WERI-Rb-1 (cell line): ENCODE measurements at places on chromosomes 2 and 18.

DNA sequence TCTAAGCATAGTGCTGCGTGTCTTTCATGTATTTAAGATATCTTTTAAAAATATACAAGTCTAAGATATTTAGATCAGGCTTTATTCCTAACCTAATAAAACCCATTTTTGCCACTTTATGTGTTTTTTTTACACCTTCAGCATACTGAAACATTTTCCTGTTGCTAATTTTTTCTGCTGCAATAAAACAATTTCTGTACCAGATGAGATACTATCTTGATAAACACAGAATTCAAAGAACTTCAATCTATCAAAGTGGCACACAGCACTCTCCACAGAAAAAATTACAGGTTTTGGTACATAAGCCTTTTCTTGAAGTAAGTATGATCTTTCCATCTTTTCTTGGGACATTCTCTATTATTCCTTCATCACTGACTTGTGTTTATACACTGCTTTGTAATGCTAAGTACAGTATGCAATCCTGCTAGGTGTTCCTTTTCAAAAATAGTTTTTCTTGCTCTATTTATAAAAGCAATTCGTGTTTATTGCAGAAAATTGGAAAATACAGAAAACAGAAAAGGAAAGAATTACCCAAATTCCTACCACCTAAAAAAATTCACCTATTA is 16.2 kb downstream of the REV1 start:
- DNase-seq: no peak

GRCh38 chr2:26394694-26395093 is 7.0 kb upstream of the DRC1 start:
- no peak for DNase-seq

DNA sequence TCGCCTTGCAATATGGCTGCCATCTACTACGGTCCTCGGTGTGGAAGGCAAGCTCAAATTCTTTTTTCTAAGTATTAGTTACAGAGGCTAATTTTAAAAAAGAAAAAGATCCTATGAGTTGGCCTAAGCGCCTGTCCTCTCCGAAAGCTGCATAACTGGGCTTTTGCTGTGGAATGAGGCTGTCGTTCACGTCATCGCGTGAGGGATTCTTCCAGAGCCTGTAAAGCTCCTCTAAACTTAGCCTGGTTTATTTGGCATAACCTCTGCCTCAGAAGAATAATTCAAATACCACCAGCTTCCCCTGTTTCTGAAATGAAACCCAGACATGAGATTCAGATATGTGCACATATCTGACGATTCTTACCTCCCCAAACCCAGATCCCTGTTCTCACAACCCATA is 187.4 kb downstream of the DNER start:
- no peak for DNase-seq

DNA sequence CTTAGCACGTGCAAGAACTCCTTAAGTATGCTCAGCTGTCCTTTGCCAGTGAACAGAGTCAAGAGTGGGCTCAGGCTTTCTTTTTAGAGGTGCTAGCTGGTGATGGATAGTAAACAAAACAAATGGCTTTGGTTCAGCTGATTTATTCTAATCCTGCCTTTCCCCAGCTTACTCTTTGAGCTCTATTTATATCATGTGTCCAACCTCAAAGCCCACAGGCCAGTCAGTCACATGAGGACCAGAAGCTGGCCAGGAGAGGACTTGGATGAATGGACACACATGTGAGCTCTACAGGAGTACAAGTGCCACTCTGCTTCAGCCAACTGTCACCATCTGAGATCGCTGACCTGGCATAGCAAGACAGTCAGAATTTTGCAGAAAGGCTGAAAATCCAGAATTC is 59.4 kb downstream of the STK39 start:
- peak; percentile 54 for DNase-seq

DNA sequence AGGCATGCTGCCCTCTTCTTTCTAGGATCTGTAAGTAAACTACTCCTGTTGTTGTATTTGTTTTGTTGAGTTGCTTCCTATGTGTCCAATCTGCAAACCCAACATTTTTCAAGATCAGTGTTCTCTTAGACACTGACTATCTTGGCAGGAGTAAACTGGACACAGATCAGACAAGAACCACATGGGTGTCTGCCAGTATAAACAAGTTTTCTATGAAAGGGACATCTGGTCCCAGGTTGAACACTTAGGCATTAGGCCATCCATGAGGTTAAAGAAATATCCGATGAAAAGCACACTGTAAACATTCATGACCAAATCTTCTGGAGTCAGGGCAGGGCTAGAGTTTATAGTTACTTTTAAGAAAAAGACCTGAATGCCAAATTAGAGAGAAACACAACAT is 441.8 kb downstream of the NYAP2 start:
- no peak for DNase-seq

GRCh38 chr2:169365029-169365480 is 2.7 kb upstream of the LRP2 start:
- no peak for DNase-seq
